ENCODE measurements at places on chromosomes 7 and 10. TPM values are rescaled to one million over a fixed set of nuclear protein-coding genes. Genes with fewer than 3 reads are reported as not detected.

ADAM12 gene
- total RNA-seq, result 0.66 TPM

CALCR gene
- total RNA-seq, result not detected

ASAH2 gene
- 2.1 TPM for total RNA-seq

OR2A7 gene
- total RNA-seq, result 16.2 TPM

IGF2BP3 gene
- not detected for total RNA-seq

PSD gene
- total RNA-seq, result 11.4 TPM

AOC1 gene
- total RNA-seq, result 606 TPM

CCNJ gene
- total RNA-seq, result 6.9 TPM

SPDYE2 gene
- total RNA-seq, result not detected

ACSL5 gene
- 258 TPM for total RNA-seq

ZNF488 gene
- 1.4 TPM for total RNA-seq

MYH16 gene
- total RNA-seq, result not detected

CPA4 gene
- not detected for total RNA-seq

ANKRD30A gene
- total RNA-seq, result not detected

MACC1 gene
- total RNA-seq, result 16.0 TPM

CPN1 gene
- 0.14 TPM for total RNA-seq

ZNF727 gene
- 4.3 TPM for total RNA-seq

PNLIPRP1 gene
- not detected for total RNA-seq

UTF1 gene
- total RNA-seq, result not detected

SPRN gene
- not detected for total RNA-seq
